Osteoblast (primary cell): ENCODE measurements at places on chromosomes 1 and 21. TPM values are rescaled to one million over a fixed set of nuclear protein-coding genes. Genes with fewer than 3 reads are reported as not detected.

Gene CACNA1E
- total RNA-seq: under 0.01 and 0.29 TPM in 2 replicates

Gene HPCAL4
- total RNA-seq: not detected in 2 replicates

Gene IL20
- not detected in 2 replicates for total RNA-seq

Gene IVL
- total RNA-seq: not detected in 2 replicates

Gene SELE
- total RNA-seq: not detected in 2 replicates

Gene CFHR4
- total RNA-seq: not detected in 2 replicates

Gene DEPDC1
- 1.4 and 2.4 TPM in 2 replicates for total RNA-seq

Gene OR2W3
- total RNA-seq: 1.1 TPM in 1 of 2 replicates, not detected in the other

Gene TMEM201
- 5.9 and 6.2 TPM in 2 replicates for total RNA-seq

Gene RSPO1
- total RNA-seq: 0.36 TPM in 1 of 2 replicates, not detected in the other

Gene DPT
- total RNA-seq: 2.4 and 4.3 TPM in 2 replicates

Gene FALEC
- total RNA-seq: 0.36 TPM in 1 of 2 replicates, not detected in the other

Gene WNT4
- under 0.01 TPM in 1 of 2 replicates, not detected in the other for total RNA-seq

Gene L1TD1
- 0.29 TPM in 1 of 2 replicates, not detected in the other for total RNA-seq

Gene WDR64
- total RNA-seq: not detected in 2 replicates

Gene AGRN
- total RNA-seq: 14.7 and 30.0 TPM in 2 replicates

Gene AADACL4
- total RNA-seq: not detected in 2 replicates

Gene OPTC
- not detected in 2 replicates for total RNA-seq

Gene SPRR2D
- total RNA-seq: not detected in 2 replicates
